Activated T-helper 1 cell treated with anti-CD3 and anti-CD28 coated beads, Interleukin-2, amount 50 U/mL, for 16 hours (primary cell): ENCODE measurements at places on chromosomes 6 and 20.

GRCh38 chr20:46419882-46420281 is 13.5 kb upstream of the ELMO2 start:
- no peak for DNase-seq

- DNase-seq, result no peak
Observed at GRCh38 chr20:23234311-23235078, 116.1 kb upstream of the NXT1 start.

GRCh38 chr6:21450628-21451027 is 142.9 kb upstream of the SOX4 start:
- no peak for DNase-seq

DNA sequence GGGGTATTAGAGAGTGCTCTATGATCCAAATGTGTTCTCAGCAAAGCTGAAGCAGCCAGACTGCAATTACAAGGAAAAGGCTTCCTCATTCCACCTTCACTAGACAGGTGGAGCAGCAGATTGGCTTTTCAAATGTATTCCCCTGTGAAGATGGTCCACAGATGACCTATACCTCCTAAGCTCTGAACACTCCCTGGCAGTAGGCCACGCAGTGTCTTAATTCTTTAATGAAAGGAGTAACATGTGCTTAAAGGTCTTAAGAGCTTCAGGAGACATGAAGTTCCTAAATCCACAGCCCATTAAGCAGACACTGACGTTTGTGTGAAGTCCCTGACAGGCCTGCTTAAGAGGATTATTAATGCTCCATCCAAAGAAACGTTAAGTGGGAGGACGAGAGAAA is 138.9 kb upstream of the NUP153 start:
- no peak for DNase-seq

GRCh38 chr6:24827970-24828369 is 29.3 kb upstream of the ARMH2 start:
- DNase-seq, result no peak

DNA sequence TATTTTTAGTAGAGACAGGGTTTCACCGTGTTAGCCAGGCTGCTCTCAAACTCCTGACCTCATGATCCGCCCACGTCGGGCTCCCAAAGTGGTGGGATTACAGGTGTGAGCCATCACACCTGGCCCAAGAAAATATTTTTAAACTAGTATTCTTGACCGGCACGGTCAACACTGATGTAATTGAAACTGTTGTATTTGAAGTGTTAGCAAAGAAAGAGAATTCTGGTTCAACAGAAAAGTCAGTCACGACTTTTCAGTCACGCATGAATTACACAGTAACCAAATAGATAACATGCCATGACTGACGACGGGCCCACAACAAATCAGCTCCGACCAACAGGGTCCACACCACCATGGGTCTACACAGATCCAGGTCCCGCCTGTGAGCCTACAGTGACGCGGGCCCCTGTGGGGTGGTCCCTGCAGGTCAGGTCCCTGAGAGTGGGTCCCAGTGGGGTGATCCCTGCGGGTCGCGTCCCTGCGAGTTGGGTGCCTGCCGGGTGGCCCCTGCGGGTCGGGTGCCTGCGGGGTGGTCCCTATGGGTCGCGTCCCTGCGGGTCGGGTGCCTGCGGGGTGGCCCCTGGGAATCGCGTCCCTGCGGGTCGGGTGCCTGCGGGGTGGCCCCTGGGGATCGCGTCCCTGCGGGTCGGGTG is 1.0 kb downstream of the GMEB2 start:
- DNase-seq, result no peak

DNA sequence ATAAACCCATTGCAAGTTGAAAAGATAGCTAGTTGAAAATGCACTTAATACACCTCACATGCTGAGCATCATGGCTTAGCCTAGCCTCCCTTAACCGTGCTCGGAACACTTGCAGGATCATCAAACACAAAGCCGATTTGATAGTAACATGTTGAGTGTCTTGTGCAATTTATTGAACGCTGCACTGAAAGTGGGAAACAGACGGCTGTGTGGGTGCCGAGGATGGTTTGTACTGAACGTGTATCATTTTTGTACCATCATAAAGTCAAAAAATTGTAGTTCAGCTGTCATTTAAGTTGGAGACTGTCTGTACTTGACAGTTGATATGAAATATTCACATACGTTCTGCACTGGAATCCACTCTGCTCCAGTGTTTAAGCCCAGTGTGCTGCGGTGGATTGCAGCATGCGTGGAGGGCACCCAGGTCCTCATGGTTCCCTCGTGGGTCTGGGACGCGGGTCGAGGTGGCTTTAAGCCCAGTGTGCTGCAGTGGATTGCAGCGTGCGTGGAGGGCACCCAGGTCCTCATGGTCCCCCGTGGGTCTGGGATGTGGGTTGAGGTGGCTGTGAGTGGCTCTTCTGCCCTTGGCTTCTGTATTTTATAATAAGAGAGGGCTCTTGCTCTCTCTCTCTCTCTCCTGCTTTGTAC is 77.0 kb downstream of the CDH4 start:
- DNase-seq, result no peak

GRCh38 chr20:59121714-59122565 is 41.7 kb upstream of the ZNF831 start:
- DNase-seq, result no peak

- DNase-seq, result no peak
Observed at GRCh38 chr6:6577735-6578134, 10.8 kb upstream of the LY86 start.

- DNase-seq, result no peak
Observed at GRCh38 chr6:161162722-161163121, 111.1 kb downstream of the AGPAT4 start.

DNA sequence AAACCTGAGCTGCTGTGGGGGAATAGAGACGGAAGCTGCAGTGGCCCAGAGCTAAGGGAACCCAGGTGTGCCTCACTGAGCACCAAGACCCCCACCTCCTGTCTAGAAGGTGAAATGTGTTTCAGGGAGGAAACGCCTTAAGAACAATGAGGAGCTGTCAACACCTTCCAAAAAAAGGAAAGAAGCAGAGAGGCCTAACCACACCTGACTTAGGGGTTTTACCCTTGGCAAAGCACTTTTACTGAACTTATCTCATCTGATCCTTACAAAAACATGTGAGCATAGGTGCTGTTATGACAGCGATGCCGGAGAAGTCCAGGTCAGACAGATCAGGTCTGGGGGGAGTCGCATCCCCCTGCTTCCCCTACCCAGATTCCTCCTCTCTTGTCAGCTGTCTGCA is 16.1 kb upstream of the CDKN1A start:
- DNase-seq, result no peak

DNA sequence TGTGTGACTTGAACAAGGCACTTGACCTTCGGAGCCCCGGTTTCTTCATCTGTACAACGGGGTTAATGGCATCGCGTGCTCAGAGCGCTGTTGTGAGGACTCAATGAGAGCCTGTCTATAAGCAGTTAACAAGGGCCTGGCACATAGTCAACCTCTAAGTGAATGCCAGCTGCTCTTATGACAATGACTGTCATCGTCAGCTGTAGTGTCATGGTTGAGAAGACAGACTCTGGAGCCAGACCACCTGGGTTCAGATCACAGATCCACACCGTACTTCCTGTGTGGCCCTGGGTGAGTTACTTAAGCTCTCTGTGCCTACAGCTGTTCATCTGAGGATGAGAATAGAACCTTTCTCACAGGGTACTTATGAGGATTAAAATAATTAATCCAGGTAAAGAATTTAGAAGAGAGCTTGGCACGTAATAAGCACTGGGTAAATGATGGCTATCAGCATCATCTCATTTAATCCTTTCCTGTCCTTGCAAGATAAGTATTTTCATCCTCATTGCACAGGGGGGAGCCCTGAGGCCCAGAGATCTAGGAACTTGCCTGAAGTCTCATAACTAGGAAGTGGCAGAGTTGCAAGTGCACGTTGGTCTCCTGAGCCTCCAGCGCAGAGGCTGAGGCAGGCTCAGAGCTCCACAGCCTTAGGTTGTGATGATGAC is 105.3 kb downstream of the EYA2 start:
- no peak for DNase-seq

GRCh38 chr6:106098383-106099234 is 12.5 kb downstream of the PRDM1 start:
- no peak for DNase-seq

DNA sequence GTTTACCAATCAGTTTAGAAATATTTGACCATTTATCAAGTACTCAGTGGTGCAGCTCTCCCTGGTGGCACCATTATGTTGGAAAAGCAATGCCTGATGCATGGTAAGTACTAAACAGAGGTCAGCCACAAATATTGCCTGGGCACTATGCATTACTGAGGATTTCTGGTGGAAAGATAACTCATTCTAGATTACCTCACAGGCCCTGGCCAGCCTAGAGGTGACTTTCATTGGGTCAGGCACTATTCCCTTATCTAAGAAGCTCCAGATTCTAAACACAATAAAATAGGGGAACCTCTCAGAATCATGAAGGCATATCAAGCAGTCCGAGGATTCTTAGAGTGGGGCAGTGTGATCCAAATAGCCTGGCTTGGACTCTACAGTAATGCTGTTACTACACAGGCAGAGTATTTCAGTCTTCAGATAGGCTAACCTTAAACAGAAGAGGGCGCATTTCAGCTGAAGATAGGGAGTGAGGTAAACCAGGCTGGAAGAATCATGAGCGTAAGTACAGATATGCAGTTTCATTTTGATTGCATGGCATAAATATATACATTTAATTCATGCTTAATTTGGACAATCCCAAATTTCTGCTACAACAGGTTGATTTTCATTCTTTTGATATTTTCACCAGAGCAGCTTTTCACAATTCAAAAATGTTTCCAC is 12.1 kb downstream of the LGSN start:
- no peak for DNase-seq

- DNase-seq, result no peak
Observed at GRCh38 chr20:20690676-20691476, 21.6 kb downstream of the RALGAPA2 start.

- DNase-seq, result no peak
Observed at GRCh38 chr6:113067612-113068275, 720.6 kb downstream of the RFPL4B start.

DNA sequence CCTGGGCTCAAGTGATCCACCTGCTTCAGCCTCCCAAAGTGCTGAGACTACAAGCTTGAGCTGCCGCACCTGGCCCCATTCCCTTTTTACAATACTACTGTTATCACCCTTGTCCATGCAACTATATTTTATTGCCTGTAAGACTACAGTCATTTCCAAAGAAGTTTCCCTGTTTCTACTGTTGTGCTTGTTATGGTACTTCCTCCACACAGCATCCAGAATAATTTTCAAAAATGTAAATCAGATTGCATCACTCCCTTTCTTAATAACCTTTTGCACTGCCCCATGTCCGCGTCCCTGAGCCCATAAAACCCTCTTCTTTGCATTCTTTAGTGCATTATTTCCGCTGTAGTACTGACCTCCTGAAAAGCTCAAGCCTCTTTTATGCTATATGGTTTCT is 128.9 kb upstream of the AKIRIN2 start:
- DNase-seq, result no peak

DNA sequence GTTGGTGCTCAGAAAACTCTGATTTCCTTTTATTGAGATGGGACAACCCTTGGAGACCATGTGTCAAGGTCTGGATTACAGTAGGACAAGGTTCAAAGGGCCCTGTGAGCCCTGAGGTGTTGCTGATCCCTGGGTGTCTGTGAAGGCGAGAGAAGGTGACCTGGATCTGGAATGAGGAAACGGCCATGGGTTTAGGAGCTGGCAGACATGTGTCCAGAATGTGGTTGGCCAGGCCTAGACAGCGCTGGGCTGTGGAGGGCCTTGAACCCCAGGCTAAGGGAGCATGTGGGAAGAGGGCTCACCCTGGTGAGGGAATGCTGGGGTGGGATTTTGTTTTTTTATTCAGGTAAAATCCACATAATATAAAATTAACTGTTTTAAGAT is 24.9 kb downstream of the PCMTD2 start:
- no peak for DNase-seq

DNA sequence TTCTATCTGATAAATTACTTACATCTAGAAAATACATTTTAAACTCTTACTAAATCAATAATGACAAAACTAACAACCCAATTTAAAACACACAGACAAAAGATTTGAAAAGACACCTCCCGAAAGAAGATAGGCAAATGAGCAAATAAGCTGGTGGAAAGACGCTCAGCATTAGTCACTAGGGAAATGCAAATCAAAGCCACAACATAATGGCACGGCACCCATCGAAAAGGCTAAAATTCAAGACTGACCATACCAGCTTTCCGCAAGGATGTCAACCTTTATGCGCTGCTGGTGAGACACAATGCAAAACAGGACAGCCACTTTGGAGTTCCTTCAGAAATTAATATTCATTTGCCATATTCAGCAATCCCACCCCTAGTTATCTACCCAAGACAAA is 25.9 kb downstream of the TAF4 start:
- no peak for DNase-seq

- DNase-seq, result no peak
Observed at GRCh38 chr6:34546551-34547321, 9.4 kb downstream of the SPDEF start.

DNA sequence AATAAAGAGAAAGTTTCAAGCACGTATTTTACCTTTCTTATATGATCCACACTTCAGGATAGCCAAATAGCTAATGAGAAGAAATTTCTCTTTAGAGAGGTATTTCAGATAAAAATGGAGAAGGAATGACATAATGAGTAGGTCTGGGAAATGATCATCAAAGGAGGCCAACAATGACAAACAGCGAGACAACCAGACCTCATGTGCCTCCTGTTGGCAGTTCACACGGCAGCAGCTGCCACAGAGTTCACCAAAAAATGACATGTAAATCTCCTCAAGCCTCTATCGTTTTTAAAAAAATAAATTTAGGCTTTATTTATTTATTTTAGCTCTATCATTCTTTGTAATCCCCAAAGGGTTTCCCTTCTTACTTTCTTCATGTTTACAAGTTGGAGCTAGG is 47.7 kb downstream of the SLC2A12 start:
- no peak for DNase-seq

GRCh38 chr20:59933849-59934585 is 580 bp upstream of the SYCP2 start:
- DNase-seq, result peak; percentile 73

DNA sequence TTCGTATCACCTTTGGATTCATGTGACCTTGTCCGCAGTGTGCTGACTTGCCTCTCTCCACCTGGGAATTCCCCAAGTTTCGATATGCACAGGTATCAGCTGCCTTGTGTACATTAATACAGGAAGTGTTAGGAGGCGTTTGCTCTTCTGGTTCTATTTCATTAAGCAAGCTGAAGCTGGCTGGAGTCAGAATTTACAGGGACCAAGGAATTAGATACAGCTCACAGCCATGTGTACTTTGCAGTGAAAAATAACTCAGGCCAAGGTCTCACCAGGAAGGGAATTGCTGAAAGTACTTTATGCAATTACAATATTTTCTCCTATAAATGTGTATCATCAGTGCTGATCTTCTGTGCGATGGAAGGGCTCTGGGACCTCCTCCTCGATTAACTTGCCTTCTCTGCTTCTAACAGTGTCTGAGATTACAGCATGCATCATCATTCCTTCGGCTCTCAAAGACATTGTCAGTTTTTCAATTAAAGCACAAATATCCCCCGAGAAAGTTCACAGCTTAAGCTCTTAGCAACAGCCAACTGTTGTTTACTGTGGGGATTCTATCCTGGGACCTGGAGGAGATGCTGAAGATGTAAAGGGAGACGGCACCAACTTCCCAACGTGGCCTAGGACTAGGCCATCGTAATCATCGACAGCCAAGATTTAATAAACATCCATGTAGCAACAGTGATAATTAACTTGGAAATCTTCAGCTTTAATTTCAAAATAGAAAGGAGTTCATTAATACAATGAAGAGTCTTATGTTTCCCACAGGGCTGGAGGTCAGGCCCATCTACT is 13.8 kb upstream of the TIAM2 start:
- DNase-seq, result no peak
